ENCODE measurements at places on chromosomes 12 and 14. TPM values are rescaled to one million over a fixed set of nuclear protein-coding genes. Genes with fewer than 3 reads are reported as not detected.

SIX1 gene
- total RNA-seq: not detected

DNA sequence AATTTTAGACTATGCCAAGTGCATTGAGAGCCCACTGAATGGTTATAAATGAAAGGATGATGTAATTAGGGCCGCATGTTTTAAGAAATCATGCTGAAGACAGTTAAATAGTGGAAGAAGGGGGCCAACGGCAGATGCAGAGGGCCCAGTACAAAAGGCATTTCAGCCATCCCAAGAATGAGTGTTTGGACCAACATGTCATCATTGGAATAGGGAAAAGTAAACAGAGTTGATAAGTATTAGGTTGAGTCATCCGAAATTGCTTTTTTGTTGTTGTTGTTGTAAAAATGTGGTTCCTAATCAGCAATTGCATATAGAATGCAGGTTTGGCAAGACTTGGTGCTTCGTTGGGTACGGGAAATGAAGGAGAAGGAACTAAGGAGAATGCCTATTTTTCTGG, 29.5 kb downstream of the BMP4 start:
- no peak for DNase-seq

DNA sequence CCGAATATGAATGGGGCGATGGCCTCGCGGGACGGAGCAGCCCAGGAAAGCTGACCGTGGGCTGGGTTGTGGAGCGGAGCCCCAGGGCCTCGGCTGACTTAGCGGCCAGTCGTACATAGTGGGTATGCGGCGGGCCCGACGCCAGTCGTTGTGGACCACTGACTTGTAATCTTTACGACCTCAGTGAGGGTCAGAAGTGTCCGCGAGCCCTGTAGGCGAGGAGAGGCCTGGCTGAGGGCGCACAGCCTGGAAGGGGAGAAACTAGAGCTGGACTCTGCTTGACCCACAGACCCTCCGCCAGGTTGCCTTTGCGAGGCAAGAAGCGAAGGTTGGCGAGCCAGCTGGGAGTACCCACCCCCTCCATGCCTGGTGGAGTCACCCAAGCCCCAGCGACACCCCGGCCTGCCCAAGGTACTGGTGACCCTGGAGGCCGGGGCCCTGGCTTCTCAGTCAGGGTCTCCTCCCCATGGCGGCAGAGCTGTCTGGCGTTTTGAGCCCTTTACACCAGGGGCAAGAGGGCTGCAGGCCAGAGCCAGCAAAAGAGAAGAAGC, 15.6 kb upstream of the DYNC1H1 start:
- no peak for DNase-seq

- DNase-seq: no peak
These were observed 1722.1 kb upstream of the SEL1L start for GRCh38 chr14:83255727-83256090.

GRCh38 chr14:89226801-89227495, 190.1 kb downstream of the FOXN3 start:
- no peak for DNase-seq

GRCh38 chr12:93167331-93167730, 210.4 kb upstream of the NUDT4 start:
- DNase-seq: no peak

DNA sequence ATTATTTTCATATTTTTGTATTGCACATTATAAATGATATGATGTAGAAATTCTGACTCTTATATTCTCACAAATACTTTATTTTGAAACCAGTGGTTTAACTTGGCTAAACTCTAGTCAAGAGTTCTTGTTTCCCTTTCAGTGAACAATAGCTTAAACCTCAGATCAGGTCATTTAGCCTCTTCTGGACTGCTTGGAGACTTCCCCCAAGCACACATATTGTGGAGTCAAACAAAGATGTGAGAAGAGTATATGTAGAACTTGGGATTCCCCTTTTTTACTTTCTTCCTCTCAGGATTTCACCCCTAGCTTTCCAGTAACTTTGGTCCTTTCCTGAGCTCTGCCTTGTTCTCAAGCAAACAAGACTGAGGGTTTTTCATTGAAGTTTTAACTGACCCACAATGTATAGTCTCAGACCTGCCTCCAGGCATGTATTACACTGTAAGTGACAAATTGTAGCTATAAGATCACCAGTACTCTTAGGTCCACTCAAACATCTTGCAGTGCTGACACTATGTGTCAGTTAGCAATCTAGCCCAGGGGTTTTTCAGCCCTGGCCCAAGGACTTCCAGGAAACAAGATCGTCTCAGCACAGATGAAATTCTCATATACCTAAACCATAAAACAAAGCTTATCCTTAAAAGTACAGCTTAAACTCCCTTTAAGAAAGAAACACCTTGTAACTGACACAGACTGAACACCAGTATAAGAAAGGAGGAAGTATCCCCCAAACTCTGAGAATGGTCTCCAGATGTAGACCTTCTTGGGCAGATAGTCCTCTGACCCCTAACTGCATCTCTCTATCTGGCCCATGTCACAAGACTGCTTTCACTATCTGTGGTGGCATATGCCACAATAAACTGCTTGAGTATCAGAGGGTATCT, 98.6 kb downstream of the SLC6A15 start:
- DNase-seq: no peak

DNA sequence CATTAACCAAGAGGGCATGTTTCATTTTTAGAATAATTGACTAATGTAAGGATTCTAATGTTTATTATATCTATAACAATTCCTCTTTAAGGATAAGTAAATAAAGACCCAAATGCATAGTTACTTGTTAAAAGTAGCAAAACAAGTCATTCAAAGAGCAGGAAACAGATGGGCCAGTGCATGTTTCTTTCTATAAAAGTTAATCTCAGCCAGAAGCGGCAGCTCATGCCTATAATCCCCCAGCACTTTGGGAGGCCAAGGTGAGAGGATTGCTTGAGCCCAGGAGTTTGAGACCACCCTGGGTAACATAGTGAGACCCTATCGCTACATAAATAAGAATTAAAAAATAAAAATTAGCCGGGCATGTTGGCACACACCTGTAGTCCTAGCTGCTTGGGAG, 391.0 kb upstream of the RGS6 start:
- DNase-seq: no peak
